ENCODE measurements at places on chromosomes 3 and 15.
A peak's percentile ranks its signal among the peaks of the same experiment; 100 is the strongest.

- no peaks in the 10 kb centered on the region for H3K27me3 ChIP-seq
- H3K4me1 ChIP-seq, result no peaks in the 10 kb centered on the region
- no peak overlapping the region for H3K27ac ChIP-seq
Observed at GRCh38 chr3:10746001-10746400, 70.0 kb upstream of the SLC6A11 start.

DNA sequence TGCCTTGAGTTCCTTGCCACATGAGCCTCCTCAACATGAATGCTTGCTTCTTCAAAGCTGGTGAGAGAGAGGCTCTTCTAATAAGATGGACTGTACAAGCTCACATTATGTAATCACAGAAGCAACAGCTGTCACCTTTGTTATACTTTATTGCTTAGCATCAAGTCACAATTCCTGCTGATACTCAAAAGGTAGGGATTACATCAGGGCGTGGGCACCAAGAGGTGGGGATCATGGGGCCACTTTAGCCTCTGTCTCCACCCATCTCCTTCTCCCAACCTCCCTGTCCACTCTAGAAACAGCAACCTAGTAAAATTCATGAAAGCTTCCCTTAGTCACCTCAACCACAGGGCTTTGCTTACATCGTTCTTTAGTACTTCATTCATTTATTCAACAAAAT, 95.9 kb downstream of the FAM43A start:
- no peak overlapping the region for H3K27ac ChIP-seq
- no peak overlapping the region for H3K4me3 ChIP-seq
- H3K27me3 ChIP-seq, result peaks cover 28% of the 10 kb centered on the region
- DNase-seq, result no peak
- no peaks in the 10 kb centered on the region for H3K36me3 ChIP-seq

DNA sequence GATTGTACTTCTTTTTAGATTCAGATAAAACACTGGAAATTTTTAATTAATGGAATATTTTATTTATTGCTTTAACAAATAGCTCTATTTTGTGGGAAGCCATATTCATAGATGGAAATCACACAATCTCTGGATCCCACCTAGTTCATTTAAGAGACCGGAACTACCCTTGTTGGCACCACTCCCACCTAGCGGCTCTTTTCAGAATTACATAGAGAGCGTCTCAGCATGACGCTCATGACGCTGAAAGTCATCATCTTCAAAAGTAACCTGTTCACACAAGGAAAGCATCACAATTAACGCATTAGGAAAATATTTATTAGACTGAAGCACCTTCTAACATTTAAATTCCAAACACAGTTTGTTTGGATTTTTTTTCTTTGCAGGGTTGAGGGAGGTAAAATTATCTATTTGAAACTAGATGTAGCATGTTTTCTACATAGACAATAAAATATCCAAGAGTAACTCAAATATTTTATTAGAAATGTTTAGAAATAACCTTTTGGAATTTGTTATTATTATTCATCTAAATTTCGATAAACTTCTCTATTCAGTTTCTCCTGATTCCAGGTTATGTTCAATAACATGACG, 214.9 kb upstream of the ARRDC4 start:
- H3K4me3 ChIP-seq, result no peak overlapping the region
- H3K4me1 ChIP-seq, result no peaks in the 10 kb centered on the region
- H3K27ac ChIP-seq, result no peak overlapping the region
- peak; percentile 36 for DNase-seq
- no peaks in the 10 kb centered on the region for H3K27me3 ChIP-seq
- no peaks in the 10 kb centered on the region for H3K36me3 ChIP-seq

- peaks cover 11% of the 10 kb centered on the region for H3K4me1 ChIP-seq
- H3K27me3 ChIP-seq, result no peaks in the 10 kb centered on the region
- DNase-seq, result no peak
- no peak overlapping the region for H3K27ac ChIP-seq
- H3K36me3 ChIP-seq, result no peaks in the 10 kb centered on the region
Observed at GRCh38 chr3:177212278-177212610, 15.0 kb upstream of the TBL1XR1 start.

DNA sequence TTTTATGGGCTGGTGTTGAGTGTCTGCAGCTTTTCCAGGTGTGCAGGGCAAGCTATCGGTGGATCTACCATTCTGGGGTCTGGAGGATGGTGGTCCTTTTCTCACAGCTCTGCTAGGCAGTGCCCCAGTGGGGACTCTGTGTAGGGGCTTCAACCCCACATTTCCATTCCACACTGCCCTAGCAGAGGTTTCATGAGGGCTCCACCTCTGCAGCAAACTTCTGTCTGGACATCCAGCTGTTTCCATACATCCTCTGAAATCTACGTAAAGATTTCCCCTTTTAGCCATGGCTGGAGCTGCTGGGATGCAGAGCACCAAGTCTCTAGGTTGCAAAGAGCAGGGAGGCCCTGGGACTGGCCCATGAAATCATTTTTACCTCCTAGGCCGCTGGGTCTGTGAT, 11.6 kb downstream of the RFX7 start:
- H3K4me3 ChIP-seq, result no peak overlapping the region
- H3K27me3 ChIP-seq, result no peaks in the 10 kb centered on the region
- peaks cover 14% of the 10 kb centered on the region for H3K4me1 ChIP-seq

GRCh38 chr3:44555723-44556122, 730 bp downstream of the ZKSCAN7 start:
- no peak for DNase-seq
- H3K27ac ChIP-seq, result peak overlapping the region; percentile 24
- peaks cover 20% of the 10 kb centered on the region for H3K4me1 ChIP-seq
- peak overlapping the region; percentile 77 for H3K4me3 ChIP-seq
- H3K27me3 ChIP-seq, result no peaks in the 10 kb centered on the region

DNA sequence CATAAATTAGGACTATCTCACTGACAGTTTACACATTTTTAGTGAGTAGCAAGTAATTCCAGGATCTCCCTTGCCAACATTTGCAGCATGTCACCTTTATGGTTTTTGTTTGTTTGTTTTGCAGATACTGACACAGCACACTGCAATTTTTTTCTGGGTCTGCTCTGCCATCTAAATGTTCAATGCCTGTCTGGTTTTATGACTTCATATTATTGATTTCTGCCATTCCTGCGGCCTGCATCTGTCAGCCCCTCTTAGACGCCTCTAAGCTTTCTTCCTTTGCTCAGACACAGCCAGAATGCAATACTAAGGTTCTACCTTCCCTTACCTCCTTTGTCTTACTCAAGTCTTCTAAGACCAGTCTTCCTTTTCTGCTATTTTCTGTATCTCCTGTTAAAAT, 321.2 kb upstream of the AZI2 start:
- no peaks in the 10 kb centered on the region for H3K27me3 ChIP-seq
- H3K4me1 ChIP-seq, result no peaks in the 10 kb centered on the region
- H3K27ac ChIP-seq, result no peak overlapping the region
- no peak overlapping the region for H3K4me3 ChIP-seq

DNA sequence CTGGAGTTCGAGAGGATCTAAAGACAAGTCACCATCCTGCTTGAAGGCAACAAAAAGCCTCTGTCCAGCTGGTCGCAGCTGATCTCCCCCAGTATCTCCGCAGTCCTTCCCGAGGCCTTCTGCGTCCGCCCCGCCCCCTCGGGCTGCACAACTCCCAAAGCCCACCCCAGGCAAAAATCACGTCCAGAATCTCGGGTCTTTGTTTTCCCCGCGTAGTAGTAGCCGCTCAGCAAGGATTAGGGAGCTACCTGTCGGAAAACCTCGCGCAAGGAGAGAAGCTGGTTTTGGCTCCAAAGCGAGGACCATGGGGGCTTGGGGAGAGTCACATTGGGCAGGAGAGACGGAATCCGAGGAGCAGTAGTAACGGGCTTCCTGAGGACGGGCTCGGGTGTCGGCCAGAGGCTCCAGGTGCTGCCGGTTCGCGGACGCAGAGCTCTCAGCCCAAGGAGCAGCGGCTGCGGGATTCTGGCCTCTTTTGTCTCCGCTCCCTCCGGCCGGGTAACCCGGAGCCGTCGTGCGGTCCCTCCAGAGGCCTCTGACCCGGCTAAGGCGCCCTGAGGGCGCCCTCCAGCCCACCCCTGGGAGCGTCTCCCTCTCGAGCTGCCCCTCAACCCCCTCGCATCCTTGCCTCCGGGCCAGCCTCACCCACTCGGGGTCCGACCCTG, 401 bp downstream of the ZSCAN29 start:
- peaks cover 58% of the 10 kb centered on the region for H3K36me3 ChIP-seq
- no peak for DNase-seq
- peak overlapping the region; percentile 75 for H3K27ac ChIP-seq
- peak overlapping the region; percentile 84 for H3K4me3 ChIP-seq
- H3K4me1 ChIP-seq, result peaks cover 55% of the 10 kb centered on the region

DNA sequence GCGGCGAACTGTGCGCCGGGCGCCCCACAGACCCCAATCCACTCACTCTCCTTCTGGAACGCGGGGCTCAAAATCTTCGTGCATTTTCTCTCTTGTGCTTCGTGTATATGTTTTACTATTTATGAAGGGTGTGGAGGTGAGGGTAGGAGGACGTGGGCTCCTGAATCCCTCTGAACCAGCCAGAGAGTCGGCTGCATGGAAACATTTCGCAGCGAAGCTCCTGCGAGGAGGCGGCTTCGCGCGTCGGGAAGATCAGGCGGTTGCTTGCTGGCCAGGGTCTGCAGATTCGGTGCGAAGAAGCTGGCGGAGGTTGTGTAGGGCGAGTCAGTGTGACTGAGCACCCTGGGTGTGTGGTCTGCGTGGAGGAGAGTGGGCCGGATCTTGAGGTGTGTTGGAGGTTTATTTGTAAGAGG, 1.1 kb downstream of the CNTN4 start:
- no peaks in the 10 kb centered on the region for H3K36me3 ChIP-seq
- no peak for DNase-seq
- no peak overlapping the region for H3K4me3 ChIP-seq
- peaks cover 2% of the 10 kb centered on the region for H3K4me1 ChIP-seq

GRCh38 chr3:81442758-81443456, 318.5 kb downstream of the GBE1 start:
- no peaks in the 10 kb centered on the region for H3K27me3 ChIP-seq
- no peaks in the 10 kb centered on the region for H3K4me1 ChIP-seq
- no peak overlapping the region for H3K4me3 ChIP-seq
- H3K36me3 ChIP-seq, result no peaks in the 10 kb centered on the region

GRCh38 chr3:101171681-101172191, 148.6 kb downstream of the IMPG2 start:
- H3K27ac ChIP-seq, result no peak overlapping the region
- H3K36me3 ChIP-seq, result no peaks in the 10 kb centered on the region
- no peaks in the 10 kb centered on the region for H3K4me1 ChIP-seq
- H3K27me3 ChIP-seq, result peaks cover 8% of the 10 kb centered on the region

DNA sequence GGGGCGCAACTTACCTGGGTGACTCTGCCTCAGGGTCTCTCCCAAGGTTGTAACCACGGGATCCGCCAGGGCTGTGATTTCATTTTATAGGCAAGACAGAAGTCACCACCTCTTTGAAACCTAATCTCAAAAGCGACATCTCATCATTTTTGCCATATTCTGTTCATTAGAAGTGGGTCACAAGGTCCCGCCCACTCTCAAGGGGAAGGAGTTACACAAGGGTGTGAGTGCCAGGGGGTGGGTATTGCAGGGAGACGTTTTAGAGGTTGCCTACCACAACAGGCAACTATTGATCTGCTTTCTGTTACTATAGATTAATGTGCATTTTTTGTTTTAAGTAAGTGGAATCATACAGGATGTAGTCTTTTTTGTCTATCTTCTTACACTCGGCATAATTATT, 56.6 kb upstream of the ADPGK start:
- H3K27ac ChIP-seq, result no peak overlapping the region
- peaks cover 5% of the 10 kb centered on the region for H3K27me3 ChIP-seq
- peaks cover 8% of the 10 kb centered on the region for H3K4me1 ChIP-seq
- H3K36me3 ChIP-seq, result no peaks in the 10 kb centered on the region
- DNase-seq, result no peak

DNA sequence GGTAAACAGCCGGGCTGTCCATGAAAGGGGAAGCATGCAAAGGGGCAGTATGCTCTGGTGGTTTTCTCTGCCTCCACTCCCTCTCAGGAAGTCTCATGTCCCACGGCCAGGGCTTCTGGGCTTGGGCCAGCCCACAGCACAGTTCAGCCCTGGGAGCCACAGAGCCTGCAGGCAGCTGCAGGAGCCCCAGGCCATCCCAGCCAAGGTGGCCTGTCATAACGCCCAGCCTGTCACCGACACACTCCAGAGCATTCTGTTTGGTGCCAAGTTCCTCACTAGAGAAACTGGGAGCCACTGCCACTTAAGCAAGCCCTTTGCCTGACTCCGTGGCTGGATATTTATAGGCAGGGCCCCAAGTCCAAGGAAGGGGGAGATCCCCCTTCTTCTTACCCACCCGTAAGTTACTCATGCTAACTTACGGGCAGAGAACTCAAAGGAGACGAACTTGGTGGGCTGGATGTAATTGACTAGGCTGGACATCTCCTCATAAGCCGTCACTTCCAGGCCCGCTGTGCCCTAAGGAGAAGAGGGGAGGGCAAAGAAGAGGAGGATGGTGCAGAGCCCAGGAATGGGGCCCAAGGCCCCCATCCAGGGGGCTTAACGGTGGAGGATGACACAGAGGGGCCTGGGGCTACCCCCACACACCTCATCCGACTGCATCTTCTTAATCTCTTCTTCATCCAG, 11.7 kb downstream of the PLCB2 start:
- no peaks in the 10 kb centered on the region for H3K27me3 ChIP-seq
- H3K36me3 ChIP-seq, result peaks cover 36% of the 10 kb centered on the region
- DNase-seq, result no peak
- no peak overlapping the region for H3K4me3 ChIP-seq
- H3K27ac ChIP-seq, result no peak overlapping the region

DNA sequence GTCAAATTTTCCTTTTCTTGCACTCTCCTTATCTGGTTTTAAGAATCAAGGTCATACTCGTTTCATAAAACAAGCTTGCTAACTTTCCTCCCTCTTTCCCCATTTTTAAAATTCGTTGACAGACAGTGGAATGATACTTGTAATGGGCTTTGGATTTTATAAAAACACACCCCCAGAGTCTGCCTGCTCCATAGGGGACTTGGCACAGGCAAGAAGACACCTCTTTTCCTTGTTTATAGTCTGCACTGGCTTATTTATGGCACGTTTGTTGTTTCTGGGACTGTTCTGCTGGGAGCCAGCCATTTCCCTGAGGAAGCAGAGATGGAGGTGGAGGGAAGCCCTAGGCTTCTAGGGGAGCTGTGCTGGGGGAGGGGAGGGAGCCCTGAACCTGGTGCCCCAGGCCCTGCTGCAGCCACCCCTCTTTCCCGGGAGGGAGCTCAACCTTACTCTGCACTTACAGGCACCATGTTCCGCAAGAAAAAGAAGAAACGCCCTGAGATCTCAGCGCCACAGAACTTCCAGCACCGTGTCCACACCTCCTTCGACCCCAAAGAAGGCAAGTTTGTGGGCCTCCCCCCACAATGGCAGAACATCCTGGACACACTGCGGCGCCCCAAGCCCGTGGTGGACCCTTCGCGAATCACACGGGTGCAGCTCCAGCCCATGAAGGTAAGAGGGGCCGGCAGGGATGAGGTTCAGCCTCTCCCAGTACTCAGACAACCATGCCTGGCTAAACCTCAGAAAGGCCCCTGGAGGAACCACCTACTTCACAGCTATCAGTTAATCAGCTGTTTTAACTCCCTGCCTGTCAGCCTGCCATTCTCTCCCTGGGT, 18.3 kb downstream of the ANKRD63 start:
- no peaks in the 10 kb centered on the region for H3K36me3 ChIP-seq
- DNase-seq, result no peak
- H3K4me3 ChIP-seq, result no peak overlapping the region
- no peaks in the 10 kb centered on the region for H3K4me1 ChIP-seq
- H3K27me3 ChIP-seq, result peaks cover 35% of the 10 kb centered on the region
- no peak overlapping the region for H3K27ac ChIP-seq

GRCh38 chr3:79368403-79368802, 399.4 kb downstream of the ROBO1 start:
- H3K4me1 ChIP-seq, result no peaks in the 10 kb centered on the region
- H3K36me3 ChIP-seq, result no peaks in the 10 kb centered on the region
- no peak overlapping the region for H3K4me3 ChIP-seq
- DNase-seq, result no peak
- no peaks in the 10 kb centered on the region for H3K27me3 ChIP-seq
- no peak overlapping the region for H3K27ac ChIP-seq
